T-cell (primary cell): ENCODE measurements at places on chromosomes 1 and 21.

GRCh38 chr1:165536016-165536415 is 7.8 kb upstream of the LRRC52 start:
- DNase-seq, result no peak

- DNase-seq, result no peak
Observed at GRCh38 chr1:239765163-239765562, 326.5 kb upstream of the FMN2 start.

DNA sequence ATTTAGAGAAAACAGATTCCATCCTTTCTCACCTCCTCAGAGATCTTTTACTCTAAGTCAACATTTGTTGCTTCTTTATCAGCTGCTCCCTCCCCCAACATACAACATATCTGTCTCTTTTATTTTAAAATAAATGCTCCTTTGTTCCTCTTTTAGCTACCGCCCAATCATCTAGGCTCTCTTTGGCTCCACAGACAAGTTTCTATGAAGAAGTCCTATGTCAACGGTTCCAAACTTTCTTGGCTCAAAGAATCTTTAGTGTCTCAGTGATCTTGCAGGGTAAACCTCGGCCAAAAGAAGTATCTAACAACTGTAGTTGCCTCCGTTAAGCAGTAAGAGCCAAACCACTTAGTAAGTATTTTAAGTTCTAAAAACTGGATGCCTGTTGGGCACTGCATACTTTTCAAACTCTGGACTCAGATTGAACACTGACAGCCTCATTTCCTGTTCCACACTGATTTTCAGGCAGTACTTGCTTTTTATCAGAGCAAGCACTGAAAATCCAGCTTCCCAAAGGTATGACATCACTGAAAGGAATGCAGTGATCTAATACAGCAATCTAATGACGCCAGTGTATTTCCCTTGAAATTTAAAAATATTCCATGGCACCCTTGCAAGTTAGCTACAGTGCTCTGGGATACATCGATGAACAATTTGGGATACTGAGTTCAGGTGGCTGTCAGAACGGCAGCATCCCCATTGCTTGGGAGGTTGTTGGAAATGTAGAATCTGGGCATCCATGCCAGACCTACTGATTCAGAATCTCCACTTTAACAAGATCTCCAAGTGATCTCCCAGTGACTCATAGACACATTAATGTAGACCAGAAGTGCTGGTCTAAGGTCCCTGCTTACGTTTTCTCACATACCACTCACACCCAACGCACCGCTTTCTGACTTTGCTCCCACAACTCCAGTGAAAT is 26.8 kb downstream of the EGLN1 start:
- no peak for DNase-seq

- no peak for DNase-seq
Observed at GRCh38 chr21:15355066-15355465, 290.3 kb upstream of the NRIP1 start.

GRCh38 chr1:36675931-36676562 is 193.3 kb upstream of the CSF3R start:
- DNase-seq, result no peak

DNA sequence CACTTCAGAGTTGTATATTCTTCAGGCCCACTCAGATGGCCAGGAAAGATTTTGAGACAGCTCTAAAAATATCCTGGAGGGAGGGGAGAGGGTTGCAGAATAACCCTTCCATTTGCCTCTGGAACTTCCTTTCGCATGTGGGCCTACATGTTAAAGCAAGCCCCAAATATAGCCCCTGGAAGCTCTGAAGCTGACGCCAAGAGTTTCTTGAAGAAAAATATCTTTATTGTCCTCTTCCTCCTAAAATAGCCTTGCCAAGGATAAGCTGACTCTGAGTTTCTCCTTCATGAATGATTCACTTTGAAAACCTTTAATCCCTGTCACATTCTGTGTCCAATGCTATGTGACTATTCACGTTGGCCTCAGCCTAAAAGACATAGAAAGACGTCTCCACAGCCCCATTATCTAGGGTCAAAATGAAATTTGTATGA is 6.4 kb downstream of the C1orf116 start:
- DNase-seq, result no peak

DNA sequence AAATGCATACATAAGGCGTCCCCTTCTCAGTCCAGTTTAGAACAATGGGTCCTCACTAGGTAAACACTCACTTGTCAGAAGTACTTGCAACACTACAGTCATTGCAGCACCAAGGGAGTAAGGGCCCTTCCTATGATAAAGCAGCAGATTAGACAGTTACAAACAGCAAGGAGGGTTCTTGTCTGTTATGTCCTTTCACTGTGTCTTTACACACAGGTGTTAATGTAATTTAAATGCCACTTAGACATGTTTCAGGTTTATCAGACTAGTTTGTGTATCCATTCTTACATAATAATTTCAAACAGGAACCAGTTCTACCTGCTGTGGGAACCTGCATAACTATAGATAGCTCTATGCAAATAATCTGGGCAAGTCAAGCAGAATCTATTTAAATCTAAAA is 105.6 kb upstream of the USH2A start:
- no peak for DNase-seq

DNA sequence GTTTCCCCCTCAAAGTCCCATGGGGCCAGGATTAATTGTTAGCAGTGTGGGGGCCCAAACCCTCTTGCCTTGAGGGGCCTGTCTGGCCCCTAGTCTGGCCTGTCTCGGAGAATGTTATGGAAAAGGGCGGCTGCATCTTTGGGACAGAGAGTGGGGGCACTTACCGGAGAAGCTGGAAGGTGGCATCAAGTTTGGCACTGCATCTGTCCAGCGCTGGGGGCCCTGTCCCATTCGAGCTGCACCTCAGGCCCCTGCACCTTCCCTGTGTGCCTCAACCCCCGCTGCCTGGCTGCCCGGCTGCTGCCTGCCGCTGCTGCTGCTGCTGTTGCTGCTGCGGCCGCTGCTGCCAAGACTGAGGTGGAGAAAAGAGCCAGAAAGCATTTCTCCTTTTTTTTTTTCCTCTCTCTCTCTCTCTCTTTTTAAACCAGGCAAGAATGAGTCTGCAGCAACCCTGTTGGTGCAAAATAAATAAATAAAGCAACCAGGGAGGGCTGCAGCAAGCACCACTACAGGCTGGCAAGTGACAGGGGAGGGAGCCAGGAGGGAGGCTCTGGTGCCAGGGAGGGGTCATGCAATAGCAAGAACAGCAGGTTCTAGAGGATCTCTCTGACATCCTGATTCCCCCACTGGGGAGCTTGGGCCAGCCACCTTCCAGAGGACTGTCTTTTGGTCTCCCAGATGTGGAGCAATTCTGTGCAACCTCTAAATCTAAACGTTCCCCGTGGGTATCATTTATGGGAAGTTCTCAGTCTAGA is at the start of gene LINGO4:
Gene LINGO4, minus strand, starts transcription at position 354 of the 755 bp plus-strand sequence. CDS start 2,715 bp downstream, outside the sequence.
- no peak for DNase-seq

DNA sequence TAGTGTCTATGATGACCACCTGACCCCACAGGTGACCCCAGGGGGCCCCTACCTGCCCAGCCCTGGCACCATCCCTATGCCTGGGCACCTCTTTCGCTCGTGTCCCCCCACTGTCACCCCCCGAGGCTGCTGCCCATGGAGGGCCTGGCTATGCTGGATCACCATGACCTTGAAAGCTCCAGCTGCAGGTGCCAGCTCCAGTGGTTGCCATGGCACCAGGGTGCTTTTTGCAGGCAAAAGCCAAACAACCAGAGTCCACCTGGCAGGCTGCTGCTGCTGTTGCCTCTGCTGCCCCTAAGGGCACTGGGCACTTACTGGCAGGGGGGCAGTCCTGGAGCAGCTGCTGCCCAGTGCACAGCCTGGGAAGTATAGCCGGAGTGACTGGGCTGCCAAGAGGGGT is 21.7 kb downstream of the ETNK2 start:
- no peak for DNase-seq

GRCh38 chr1:192858456-192858855 is 49.6 kb downstream of the RGS2 start:
- no peak for DNase-seq

DNA sequence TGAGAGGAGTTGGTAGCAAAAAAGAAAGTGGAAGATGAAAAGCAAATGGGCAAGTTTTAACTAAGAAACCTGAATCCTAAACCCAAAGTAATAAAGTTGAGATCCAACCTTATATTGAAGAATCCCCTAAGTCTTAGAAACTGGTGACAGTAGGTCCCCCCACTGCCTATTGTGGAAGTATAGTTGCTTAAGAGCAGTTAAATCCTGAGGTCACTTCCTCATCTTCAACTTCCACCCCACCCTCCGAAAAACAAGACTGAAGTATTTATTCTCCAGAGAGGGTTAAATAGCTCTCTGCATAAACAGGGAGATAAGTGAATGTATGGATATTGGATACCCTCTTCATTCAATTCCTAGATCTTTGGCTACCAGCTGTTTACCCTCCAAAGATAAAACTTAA is 3.3 kb upstream of the DSTYK start:
- DNase-seq, result no peak

- DNase-seq, result no peak
Observed at GRCh38 chr1:87179851-87180519, 148.7 kb upstream of the LMO4 start.

DNA sequence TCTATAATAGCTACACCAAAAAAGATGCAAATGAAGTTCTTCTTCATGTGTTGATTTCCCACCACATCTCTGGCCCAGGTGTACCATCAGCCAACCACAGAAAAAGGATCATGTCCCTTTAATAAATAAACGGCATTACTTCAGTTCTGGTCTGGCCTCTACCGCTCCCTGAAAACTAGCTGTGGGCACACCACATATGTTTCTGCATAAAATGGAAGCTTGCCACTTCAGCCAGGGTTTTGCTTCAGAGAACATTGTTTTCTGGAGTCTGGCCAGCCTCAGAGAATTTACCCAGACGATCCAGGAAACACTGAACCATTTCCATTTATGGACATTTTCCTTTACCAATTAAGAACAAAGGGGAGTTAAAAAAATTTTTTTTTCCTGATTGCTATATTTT is 5.8 kb upstream of the LAMC2 start:
- no peak for DNase-seq

DNA sequence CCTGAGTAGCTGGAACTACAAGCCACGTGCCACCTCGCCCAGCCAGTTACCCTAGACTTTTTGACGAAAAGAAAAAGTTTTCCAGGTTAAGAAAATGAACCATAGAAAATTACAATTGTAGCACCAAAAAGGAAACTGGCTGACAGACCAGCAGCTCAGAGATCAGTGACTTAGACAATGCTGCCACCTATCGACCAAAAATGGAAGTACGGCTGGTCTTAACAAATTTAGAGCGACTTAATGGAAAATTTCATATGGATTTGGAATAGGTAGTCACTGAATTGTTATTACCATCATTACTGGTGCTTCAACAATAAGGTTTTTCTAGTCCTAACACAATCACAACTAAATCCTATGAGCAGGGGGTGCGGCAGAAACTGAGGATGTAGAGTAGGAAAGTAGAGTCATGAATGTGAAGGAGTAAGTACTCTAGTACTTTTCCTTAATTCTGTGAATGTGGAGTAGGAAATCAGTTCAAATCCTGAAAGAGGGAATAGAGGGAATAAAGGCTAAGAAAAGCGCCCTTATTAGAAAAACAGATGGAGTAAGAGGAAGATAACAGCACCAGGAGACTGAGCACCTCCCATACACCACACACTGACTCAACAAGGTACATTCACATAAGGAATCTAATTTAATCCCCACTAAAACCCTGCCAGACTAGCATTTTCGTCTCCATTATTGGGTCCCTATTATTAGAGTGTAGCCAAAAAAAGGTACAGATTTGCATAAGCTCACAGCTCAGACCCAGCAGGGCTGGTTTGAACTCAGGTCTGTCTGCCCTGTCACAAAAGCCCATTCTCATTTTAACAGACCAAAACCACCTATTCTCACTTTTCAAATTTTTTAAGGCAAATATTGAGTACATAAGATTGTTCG is 37.9 kb upstream of the MGST3 start:
- peak; percentile 61 for DNase-seq

GRCh38 chr1:113957984-113958383 is 21.3 kb upstream of the OLFML3 start:
- DNase-seq, result no peak

DNA sequence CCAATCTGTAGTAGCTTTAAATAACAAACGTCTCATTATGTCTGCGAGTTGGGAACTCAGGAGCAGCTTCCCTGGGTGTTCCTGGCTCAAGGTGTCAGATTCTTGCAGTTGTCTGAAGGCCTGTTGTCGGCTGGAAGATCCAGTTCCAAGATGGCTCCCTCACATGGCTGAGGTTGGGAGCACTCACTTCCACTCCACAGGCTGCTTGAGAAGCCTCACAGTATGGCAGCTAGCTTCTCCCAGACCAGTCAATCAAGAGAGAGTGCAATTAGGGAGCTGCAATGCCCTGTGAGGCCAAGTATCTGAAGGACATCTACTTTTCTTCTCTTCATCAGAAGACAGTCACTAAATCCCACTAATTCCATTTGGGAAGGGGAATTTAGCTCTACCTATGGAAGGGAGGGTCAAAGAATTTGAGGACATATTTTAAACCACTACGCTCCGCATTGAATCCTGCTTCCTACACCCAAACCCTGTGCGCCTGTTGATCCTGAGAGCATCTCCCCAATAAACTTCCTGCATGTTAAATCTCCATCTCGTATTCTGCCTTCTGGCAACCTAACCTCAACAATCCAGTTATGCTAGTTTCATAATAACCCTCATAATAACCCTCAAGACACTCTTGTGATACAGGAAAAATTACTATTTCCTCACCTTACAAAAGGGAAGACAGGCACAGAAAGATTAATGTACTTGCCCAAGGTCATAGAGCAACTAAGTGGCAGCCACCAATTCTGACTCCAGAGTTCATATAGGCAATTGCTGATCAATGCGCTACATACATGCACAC is 3.6 kb upstream of the VPS26C start:
- DNase-seq, result no peak

GRCh38 chr1:45016090-45016697 is 4.1 kb downstream of the UROD start:
- DNase-seq, result no peak

- no peak for DNase-seq
Observed at GRCh38 chr1:153678519-153679336, at the start of gene NPR1. Gene NPR1 (plus strand): TSS chr1:153678688. CDS start chr1:153679109, 421 bp downstream.

GRCh38 chr1:90580176-90580575 is 136.9 kb downstream of the BARHL2 start:
- no peak for DNase-seq
